ENCODE measurements at places on chromosomes 11 and 22.

- no peak for DNase-seq
Observed at GRCh38 chr11:69178819-69179482, 23.2 kb downstream of the SMIM38 start.

- DNase-seq, result no peak
Observed at GRCh38 chr11:10688401-10688800, 5.2 kb downstream of the IRAG1 start.

- DNase-seq, result no peak
Observed at GRCh38 chr11:129223260-129223659, 31.1 kb upstream of the ARHGAP32 start.

DNA sequence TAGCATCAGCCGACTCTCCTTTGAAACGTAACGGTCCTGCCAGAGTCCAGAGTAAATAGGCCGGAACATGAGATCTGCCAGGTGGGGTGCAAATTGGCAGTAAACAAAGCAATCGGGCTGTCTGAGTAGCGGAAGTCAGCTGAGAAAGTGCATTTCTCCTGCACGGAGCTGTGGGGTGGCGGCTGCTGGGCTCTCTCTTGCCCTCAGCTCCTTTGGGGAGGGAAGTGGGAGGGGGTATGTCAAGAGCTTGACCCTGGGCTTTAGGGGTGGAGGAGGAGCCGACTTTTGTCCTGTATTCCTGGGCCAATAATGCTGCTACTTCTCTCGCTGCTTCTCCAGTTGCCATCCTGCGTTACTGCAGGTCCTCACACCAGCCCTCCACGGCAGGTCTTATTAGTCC is 11.6 kb downstream of the GRIK4 start:
- DNase-seq, result no peak

DNA sequence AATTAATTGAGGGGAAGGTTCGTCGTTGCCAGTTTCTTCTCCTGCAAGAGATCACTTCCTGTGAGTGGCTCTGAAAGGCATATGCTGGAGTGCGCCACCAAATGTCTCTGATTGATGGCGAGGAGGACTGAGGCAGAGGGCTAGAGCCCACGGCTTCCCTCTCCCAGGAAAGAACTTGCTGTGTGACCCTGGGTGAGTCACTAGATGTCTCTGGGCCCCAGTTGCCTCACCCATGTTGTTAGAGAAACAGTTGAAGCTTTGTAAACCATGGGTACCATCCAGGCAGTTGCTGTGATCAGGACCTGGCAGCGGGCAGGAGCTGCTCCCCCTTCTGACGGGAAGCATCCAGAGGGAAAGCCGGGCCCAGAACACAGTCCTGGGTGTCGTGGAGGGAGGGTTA is 3.2 kb downstream of the ABCG4 start:
- DNase-seq, result no peak

- no peak for DNase-seq
Observed at GRCh38 chr22:39985383-39986035, 9.2 kb upstream of the FAM83F start.

- peak; percentile 22 for DNase-seq
Observed at GRCh38 chr11:47185305-47186075, 744 bp downstream of the PACSIN3 start.

DNA sequence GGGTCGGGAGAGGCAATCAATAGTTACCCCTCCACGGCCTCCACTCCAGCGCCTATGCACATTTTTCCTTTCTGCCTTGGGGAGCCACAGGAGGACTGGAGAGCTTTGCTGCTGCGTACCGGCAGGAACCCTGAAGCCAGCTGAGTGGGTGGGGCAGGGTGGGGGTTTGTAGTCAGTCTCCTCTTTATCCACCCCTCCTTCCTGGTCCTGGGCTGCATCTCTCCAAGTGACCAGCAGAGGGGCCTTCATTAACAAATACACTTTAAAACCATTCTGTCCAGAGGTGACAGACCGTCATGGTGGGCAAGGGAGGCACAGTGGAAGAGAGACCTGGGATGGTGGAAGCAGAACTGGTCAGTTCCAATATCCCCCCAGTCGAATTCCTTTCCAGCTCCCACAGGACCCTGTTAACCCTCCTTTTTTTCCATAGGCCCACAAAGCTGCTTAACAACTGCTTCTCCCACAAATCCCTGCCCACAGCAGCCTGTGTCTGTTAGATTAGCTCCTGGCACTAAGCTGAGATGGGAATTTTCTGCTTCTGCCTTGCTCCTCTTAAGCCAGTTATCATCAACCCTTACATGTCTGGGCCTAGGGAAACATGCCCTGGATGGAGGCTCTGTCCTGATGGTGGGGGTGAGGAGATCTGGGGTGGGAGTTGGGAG is 3.9 kb upstream of the ABCG4 start:
- DNase-seq, result peak; percentile 57

- DNase-seq, result peak; percentile 79
Observed at GRCh38 chr22:43088984-43089717, at the start of gene TTLL1. TTLL1 (minus strand) TSS chr22:43089391; CDS start chr22:43075586, 13,805 bp downstream.

GRCh38 chr11:76551400-76551799 is 106.6 kb downstream of the EMSY start:
- no peak for DNase-seq

- DNase-seq, result no peak
Observed at GRCh38 chr11:123093739-123094138, 31.8 kb upstream of the HSPA8 start.

DNA sequence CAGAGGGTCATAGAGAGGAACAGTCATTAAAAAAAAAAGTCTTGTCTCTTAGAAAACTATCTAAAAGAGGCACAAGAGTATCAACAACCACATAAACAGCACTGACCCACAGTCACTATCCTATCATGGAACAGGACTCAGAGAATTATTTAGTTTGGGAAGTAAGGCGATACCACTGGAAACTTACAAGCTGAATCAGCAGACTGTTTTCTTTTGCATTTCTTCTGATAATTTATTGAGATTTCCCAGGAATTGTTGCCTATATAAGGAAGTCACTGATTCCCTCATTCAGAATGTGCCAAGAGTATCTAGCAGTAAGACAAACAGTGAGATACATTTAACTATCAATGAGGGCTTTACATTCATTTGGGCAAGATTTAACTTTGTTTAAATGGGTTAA is 304.1 kb downstream of the GUCY1A2 start:
- no peak for DNase-seq

- DNase-seq, result no peak
Observed at GRCh38 chr11:78244080-78244479, 55.4 kb downstream of the USP35 start.

GRCh38 chr22:35524966-35525686 is 15.5 kb upstream of the RASD2 start:
- DNase-seq, result no peak

- DNase-seq, result peak; percentile 67
Observed at GRCh38 chr11:47565340-47566148, at the start of gene PTPMT1. PTPMT1 (plus strand) TSS chr11:47565599; CDS start chr11:47565623, 24 bp downstream.

DNA sequence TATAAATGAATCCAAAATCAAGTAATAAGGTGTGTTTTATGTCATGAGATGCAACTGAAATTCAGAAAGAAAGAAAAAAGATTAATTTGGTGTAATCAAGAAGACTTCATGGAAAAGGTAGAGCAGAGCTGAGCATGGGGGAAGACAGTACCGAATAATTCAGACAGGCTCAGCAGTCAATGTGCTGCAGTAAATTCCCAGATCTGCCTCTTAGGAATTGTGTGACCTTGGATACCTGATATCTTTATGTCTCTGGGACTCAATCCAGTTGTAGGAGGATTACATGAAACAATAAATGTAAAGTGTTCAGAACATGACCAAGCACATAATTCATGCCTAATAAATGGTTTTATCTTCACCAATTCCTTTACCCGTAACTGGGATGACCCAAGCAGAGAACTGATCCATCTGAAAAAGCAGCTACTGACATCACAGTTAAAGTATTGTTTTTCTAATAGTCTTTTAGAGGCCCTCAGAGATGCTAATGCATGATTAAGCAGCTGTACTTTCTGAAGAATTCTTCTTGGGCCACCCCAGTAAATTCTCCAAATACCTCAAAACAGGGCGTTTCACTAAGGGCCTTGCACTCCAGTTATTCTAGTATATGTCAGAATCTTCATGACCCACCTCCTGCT is 7.8 kb downstream of the MS4A12 start:
- peak; percentile 25 for DNase-seq

DNA sequence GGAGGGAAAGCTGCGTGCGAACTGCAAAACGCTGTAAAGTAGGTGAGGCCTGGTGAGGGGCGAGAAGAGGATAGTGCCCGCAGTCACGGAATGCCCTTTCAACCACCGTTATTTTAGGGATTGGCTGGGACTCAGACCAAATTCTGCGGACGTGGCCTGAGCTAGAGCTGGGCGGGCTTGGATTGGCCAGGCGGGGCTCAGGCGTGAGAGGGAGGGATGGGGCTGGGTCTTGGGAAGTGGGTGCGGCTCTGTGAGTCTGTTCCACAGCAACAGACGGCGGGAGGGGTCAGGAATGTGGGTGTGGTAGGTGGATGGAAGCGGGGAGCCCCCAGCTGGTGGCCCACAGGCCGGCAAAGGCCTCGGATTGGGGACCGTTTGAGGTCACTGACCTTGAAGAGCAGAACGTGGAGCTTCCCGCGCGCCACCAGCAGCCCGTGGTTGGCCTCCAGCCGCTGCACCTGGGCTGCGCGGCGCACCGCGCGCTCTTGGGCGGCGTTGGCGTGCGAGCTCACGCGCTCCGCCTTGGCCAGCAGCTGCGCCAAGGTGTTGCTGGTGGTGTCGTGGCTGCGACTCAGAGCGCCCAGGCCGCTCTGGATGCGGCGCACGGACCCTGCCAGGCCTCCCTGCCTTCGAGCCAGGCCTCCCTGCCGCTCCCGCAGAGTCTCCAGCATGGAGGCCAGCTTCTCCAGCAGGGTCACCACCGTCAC is 444 bp downstream of the CAVIN3 start:
- DNase-seq, result peak; percentile 95

DNA sequence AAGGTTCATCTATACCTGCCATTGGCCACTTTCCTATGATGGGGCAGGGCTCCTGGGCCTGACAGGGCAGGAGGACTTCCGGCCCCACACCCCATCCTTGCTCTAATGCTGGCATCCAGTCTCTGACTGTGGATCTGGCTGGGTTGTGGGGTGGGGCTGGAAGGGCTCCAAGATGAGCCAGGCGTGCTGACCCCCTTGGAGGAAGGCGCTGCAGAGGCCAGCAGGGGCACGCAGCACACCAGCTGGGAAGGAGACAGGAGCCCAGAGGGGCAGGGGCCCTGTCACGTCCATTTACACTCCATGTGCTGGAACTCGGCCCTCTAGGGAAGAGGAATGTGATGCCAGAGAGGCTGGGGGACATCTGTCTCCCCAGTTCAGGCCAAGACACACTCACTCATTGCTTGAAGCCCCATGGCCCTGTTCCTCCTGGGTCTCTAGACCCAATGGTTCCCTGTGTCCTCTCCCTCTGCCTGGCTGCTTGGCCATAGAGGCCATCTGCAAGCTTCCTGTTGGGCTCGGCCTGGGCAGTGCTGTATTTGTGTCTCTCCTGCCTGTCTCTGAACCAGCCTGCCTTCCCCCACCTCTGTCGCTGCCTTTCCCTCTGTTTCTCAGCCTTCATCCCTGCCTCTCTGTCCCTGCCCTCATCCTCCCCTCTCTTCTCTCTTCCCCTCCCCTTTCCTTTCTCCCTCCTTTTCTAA is 67.5 kb upstream of the NECTIN1 start:
- DNase-seq, result no peak

DNA sequence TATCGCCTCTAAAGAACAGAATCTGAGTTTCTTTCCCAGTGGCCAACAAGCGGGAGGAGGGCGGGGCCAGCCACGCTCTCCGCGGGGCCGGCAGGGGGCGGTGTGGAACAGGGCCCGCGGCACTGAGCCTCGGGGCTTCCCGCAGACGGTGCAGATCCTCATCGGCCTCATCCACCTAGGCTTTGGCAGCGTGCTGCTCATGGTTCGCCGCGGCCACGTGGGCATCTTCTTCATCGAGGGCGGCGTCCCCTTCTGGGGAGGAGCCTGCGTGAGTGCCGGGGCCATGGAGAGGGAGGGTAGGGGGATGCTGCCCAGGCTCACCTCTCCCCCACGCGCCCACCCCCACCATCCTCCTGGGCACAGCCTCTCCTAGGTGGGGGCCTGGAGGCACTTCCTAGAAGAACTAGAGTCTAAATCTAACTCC is 10.7 kb downstream of the MS4A15 start:
- no peak for DNase-seq

- DNase-seq, result no peak
Observed at GRCh38 chr22:17875631-17876030, 101.4 kb upstream of the BID start.

GRCh38 chr22:45335021-45335818 is 25.5 kb downstream of the FAM118A start:
- DNase-seq, result no peak

GRCh38 chr11:11322101-11322500 is 30.9 kb downstream of the CSNK2A3 start:
- no peak for DNase-seq

DNA sequence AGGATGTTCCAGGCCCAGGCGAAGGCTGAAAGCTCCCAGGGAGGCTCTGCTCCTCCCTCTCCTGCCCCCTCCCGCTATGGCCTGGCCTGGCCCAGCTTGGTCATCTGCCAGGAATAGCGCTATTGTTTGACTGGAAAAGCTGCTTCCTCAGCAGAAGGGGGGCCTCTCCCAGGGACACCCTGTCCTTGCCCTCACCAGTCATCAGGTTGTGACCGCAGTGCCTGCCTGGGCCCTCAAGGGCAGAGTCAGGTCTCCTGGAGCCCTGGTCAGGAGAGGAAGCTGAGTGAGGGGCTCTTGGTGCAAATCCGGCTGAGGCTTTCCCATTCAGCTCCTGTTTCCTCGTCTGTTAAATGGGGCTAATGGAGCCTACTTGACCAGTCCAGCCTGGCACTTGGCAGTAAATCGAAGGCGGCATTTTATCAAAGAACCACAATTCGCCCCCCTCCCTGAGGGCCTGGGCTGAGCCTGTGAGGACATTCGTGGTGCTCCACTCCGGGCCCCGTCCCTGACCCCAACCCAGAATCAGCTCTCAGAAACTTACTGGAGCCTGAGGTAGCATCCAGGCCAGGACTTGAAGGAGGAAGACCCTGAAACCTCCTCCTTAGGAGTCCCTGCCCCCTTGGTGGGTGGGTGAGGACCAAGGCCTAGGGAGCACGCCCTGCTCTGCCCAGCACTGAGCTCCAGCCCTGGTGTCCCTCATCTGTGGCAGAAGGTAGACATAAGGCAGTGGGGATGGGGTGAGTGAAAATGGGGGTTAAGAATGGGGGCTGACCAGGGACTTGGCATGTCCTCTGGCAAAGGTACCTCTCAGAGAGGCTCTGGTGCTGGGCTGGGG is 2.0 kb upstream of the CASTOR1 start:
- no peak for DNase-seq

DNA sequence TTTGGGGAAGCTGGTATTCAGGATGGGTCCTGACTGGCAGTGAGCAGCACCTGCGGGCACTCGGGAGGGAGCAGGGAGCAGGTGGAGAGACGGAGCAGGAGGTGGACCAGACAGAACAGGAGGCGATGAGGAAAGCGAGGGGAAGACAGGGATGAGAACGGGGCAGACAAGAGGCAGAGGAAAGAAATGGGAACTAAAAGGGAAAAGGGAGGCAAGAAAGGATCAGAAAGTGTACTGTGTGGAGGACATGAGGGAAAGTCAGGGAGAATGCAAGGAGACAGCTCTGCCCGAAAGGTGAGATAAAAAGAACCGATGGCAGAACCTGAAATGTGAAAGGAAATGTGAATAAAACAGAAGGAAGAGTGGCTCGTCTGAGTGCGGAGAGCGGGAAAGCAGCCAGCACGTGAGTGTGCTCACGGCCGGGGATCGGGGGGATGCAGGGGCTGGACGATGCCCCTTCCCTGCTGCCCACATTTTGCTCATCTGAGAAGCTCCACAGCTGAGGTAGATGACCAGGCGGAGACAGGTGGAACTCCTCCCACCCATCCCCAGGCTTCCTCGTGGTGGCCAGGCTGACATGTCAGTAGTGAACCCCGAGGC is 494.4 kb upstream of the B3GAT1 start:
- DNase-seq, result no peak

- DNase-seq, result no peak
Observed at GRCh38 chr22:47367107-47367690, 604.7 kb downstream of the TBC1D22A start.

Data from HFFc6 (cell line).